ENCODE measurements at places on chromosomes 4 and X.

- DNase-seq, result no peak
Measured at GRCh38 chrX:17613979-17614588, 123.2 kb upstream of the SCML1 start.

DNA sequence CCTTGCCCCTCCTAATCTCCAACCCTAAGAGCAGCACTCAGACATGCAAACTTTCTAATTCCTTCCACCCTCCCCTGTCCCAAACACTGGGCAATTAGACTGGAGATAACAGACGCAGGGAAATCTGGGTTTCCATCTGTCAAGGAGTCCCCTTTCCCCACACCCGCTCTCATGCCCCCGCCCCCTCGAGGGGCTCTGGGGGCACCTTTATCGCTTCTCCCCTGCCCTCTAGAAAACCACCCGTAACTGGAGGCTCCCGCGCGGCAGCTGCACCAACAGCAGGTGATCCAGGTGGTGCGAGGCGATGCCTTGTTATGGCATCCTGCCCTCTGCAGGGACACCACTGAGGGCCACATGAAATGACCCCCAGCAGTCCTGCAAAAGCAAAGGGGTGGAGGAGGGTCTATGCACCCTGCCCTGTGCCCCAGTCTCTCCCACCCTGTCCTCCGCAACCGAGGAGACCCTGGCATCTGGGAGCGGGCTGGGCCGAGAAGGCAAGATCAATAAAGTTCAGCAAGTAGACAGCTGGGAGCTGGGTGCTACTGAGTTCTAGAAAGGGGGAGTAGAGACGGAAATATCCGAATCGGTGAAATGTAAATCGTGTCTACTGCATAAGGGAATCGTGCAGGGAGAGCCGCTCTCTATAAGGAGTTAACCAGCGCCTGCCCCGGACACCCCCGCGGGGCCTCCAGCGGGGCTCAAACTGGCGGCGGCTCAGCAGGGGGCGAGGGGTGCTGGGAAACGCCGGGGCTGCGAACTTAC, 1.6 kb downstream of the KCTD8 start:
- DNase-seq, result no peak

GRCh38 chrX:129957241-129958082, 25.0 kb upstream of the BCORL1 start:
- DNase-seq, result peak; percentile 51

DNA sequence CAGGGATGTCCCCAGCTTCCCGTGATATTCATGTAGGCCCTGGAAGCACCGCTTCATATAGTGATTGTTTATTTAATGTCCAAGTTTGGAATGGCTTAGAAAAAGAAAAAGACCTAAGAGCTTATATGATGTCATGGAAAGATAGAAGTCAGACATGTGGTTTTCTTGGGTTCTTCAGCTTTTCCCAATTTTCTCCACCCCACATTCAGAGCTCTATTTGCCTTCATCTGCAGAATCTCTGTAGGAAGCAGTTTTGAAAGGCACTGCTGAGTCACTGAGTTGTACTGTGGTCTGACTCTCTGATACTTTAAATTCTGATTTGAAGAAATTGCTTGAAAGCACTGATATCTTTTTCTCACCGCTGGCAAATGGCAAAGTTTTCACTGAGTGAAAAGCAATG, 120.6 kb upstream of the EDNRA start:
- DNase-seq, result no peak

GRCh38 chr4:56410247-56411062, 23.2 kb upstream of the AASDH start:
- DNase-seq, result no peak

DNA sequence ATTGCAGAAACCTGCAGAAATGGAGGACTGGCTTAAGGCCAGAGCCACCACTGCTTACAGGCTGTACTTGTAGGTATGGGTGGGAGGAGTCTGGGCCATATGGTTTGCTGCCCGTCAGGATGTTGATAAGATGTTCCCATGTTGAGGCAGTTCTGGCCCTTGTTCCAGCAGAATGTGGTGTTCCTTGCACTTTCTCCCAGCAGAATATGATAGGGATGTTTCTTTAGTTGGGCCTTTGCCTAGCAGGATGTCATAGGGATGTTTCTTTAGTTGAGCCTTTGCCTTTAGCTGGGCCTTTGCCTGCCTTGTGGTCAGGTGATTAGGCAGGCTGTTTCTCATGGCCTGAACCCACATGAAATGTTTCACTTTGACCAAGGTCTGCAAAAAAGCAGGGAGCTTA, 139.1 kb upstream of the PAQR3 start:
- no peak for DNase-seq

GRCh38 chr4:168907119-168907698, 102.8 kb downstream of the CBR4 start:
- peak; percentile 2 for DNase-seq

- no peak for DNase-seq
Measured at GRCh38 chr4:11106759-11107158, 321.9 kb downstream of the HS3ST1 start.

DNA sequence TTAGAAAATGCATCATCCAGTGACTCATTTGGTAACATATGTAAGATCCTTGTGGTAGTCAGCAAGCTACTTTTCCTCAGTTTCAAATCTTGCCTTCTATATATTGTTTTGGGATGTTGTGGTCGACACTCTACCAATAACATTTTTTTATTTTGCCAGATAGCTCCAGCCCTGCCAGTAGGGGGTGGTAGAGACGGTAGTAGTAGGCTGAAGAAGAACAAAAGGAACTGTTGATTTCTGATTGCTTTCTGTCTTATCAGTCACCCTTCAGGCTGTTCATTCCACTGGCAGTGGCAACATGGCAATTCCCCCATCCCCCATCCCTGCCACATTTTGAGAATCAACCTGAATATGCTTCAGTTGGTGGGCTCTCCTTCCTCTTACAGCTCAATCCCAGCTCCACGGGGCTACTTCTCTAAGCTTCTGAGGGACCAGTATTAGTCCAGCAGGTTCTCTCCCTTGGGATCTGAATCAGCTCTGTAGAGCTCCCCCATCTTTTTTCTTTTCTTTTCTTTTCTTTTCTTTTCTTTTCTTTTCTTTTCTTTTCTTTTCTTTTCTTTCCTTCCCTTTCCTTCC, 171.5 kb upstream of the VEGFC start:
- DNase-seq, result no peak

DNA sequence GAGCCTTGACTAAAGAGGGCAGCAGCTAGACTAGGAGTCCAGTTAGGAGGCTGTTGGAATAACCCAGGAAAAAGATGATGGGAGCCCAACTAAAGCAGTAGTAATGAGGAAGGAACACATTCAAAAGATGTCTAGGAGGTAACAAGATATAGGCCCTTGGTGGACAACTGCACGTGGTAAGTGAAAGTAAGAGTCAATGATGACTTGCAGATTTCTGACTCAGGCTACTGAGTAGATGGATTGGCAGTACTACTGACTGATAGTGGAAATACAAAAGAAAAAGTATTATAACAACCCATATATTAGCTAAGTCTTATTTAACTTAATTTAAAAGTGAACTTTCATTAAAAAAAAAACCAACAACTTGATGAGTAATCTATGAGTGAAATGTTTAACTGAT, 74.0 kb downstream of the PAK3 start:
- no peak for DNase-seq

DNA sequence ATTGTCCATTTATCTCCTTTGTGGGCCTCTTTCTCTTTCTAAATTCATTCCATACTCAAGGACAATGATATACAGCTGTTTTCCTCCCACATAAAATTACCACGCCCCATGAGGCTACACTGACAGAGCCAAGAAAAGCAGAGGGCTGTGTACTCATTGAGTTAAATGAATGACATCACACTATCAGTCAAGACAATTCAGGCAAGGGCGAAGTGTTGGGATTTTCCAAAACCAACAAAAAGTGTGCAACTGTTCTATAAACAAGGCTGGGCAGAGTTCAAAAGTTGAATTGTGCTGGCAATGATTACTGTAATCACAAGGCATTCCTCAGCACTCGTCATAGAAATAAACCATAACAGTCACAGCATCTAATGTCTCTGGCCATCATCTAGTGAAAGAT, 799.6 kb upstream of the DIAPH2 start:
- DNase-seq, result no peak

DNA sequence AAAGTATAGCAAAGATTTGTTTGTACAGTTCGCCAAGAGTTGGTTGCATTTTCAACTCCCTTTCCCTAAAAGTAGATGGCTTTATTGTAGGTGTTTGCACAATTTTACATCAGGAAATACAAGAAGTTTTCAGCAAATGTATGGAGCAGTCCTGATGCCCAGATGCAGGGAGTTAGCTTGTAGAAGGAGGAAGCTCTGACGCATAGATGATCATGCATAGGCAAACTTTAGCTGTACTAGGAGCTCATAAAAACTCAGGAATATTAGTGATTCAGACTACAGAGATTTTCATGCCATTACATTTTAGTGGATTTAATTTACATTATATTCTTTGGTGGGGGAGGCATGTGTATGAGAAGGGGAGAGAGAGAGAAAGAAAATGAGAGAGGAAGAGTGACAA, 62.9 kb downstream of the TMPRSS11D start:
- no peak for DNase-seq

DNA sequence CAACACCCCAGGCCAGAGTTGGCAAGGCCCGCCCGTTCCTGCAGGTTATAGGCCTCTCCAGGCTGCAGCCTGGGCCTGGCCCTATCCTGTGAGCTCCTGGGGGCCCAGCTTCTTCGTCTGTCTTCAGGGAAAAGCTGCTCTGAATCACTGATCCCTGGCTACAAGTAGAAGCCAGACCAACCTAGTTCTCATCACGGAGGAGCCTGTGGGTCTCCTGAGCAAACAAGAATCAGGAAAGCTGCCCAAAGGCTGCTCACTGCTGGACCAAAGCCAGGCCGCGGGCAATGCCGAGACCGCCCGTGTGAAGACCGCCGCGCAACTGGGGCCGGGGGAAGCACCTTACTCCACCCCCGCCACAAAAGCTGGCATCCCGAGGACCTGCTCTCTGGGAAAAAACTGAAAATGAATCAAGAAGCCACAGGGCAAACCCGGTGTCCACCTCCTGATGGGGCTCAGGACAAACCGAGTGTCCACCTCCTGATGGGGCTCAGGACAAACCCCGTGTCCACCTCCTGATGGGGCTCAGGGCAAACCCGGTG, 12.8 kb downstream of the CTBP1 start:
- DNase-seq, result no peak

- no peak for DNase-seq
Measured at GRCh38 chrX:68792083-68792482, 36.7 kb upstream of the EFNB1 start.

GRCh38 chr4:153488006-153488891, 22.1 kb downstream of the TMEM131L start:
- DNase-seq, result peak; percentile 83

- DNase-seq, result no peak
Measured at GRCh38 chrX:9522378-9523155, 57.7 kb downstream of the TBL1X start.

GRCh38 chr4:130545596-130545995, 1449.6 kb downstream of the C4orf33 start:
- DNase-seq, result no peak

DNA sequence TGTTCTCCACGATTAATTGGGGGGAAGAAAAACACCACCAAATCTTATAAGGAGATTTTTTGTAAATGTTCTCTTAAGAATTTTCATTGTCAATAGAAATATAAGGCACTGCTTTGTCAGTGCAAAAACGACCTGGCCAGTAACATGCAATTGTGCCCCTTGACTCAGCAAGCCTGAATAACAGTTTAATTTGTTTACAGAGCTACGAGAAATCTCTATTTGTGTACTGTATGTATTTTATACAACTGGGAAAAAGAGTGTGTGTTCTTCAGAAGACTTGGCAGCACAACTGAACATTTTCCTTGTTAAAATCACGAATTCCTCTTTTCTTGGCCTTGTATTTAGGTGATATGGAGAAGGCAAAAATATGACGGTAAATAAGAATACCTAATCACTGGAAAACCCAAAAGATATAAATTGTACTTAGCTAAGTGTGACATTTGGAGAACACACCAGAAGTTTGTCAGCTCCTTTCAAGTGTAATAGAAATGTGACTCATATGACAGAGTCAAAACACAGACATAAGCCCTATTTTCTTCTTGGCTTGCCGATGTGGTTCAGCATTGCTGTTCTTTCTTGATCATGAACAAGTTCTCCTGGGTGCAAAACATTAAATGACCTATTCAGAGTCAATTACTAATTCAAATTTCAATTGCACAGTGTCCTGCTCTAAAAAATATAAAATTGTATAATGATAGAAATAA, 945.0 kb upstream of the INTU start:
- no peak for DNase-seq

GRCh38 chr4:71553605-71554004, 214.8 kb downstream of the SLC4A4 start:
- no peak for DNase-seq

GRCh38 chr4:83019794-83020494, 9.3 kb upstream of the LIN54 start:
- DNase-seq, result no peak

GRCh38 chr4:100548200-100548560, 30.4 kb upstream of the EMCN start:
- DNase-seq, result no peak

- peak; percentile 38 for DNase-seq
Measured at GRCh38 chr4:150960818-150961217, 54.3 kb downstream of the LRBA start.

Measured in CD4-positive, alpha-beta T cell treated with Interleukin-1 beta for 1 hour (primary cell).